ENCODE measurements at places on chromosomes 1 and 21.

- DNase-seq: no peak
Measured at GRCh38 chr1:10880063-10880462, 83.6 kb upstream of the CASZ1 start.

- DNase-seq: no peak
Measured at GRCh38 chr1:161350671-161351070, 17.0 kb downstream of the CFAP126 start.

- no peak for DNase-seq
Measured at GRCh38 chr1:58282623-58283387, 263.7 kb downstream of the OMA1 start.

DNA sequence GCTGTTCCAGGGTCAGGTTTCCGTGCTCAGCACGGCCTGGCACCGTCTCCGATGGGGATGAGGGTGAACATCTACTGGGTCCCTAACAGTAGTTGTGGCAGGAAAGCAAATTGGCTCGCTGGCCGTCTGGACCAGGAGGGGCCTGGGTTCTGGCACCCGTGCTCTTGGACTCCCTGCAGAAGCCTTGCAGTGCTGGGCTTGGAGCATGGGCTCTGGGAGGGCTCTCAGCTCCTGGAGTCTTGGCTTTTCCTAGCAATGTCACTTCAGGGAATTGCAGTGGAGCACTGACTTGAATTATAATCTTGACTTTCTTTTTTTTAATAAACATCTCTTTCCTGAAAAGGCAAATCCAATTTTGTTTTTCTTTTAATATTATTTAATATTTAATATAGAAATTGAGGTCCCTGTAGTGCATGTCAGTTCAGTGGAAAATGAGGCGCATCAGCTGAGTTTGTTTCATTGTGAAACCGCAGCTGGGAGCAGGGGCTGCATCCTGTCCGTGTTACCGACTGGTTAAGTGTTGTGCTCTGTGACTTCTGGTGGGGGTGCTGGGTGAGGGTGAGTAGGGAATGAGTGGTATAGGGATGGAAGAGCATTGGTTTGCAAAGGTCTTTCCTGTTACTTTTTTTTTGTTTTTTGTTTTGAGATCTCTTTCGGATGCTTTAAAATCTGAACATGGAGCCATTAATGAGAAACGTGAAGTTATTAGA lies 64.1 kb downstream of the PEX14 start:
- no peak for DNase-seq

- DNase-seq: no peak
Measured at GRCh38 chr1:110565565-110565964, 40.6 kb downstream of the KCNA2 start.

DNA sequence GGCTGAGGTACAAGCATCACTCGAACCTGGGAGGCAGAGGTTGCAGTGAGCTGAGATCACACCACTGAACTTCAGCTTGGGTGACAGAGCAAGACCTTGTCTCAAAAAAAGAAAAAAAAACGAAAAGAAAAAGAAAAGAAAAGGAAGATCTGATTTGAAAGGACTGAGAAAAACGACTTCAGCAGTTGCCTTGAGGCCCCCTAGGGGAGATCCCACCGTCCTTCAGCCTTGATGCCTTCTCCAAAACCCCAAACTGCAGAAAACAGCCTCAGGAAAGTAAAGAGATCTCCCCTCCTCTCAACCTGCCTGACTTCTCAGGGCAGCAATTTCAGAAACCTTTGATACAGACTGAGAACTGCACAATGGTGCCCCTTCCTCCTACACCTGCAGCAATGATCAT lies 50.9 kb upstream of the BCAR3 start:
- no peak for DNase-seq

GRCh38 chr1:33898881-33899280 lies 35.0 kb downstream of the HMGB4 start:
- no peak for DNase-seq

- no peak for DNase-seq
Measured at GRCh38 chr1:239458144-239458500, 71.8 kb downstream of the CHRM3 start.

DNA sequence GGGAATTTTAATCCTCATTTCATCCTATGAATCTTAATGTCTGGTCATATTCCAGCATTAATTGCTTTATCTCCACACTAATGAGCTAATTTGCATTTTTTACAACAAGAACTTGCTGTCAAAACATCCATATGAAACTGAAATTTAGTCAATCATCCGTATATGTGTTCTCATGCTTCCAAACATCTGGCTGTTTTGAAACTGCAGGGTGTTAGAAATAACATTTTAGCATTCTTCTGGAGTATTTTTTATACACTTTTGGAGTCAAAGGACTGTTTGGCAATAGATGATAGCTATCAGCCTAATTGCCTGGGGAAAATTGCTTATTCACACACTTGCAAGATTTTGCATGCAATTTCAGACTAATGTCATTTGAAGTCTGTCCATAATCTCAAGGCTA lies 1639.3 kb downstream of the KCNT2 start:
- DNase-seq: no peak

DNA sequence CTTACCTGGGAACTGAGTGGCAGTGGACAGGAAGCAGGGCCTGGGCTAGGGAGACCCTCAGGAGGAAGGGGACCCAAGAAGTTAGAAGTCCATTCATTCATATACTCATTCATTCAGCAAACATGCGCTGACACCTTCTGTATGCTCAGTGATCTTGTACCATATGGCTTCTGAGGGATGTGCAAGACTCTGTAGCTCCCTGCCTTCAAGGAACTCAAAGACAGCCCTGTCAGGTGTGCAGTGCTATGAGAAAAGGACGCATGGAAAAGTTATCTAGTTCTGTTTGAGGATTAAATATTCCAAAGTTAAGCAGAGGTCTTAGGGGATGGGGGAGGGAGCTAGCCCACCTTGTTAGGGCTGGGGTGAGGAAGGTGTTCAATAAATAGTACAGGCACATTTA lies 12.5 kb downstream of the DMAP1 start:
- no peak for DNase-seq

DNA sequence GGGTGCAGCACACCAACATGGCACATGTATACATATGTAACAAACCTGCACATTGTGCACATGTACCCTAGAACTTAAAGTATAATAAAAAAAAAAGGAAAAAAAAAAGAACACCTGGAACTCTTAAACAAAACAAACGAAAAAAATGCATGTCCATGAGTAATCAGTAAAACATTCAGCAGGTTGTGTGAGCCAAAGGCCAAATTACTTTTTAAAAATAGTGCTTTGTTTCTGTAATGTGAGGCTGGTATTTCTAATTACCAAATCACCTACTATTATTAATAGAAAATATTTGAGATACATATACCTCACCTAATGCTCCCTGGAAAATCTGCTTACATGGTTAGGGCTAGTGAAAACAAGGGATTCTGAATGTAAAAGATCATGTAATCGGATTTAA lies 294.4 kb upstream of the NR5A2 start:
- DNase-seq: no peak

DNA sequence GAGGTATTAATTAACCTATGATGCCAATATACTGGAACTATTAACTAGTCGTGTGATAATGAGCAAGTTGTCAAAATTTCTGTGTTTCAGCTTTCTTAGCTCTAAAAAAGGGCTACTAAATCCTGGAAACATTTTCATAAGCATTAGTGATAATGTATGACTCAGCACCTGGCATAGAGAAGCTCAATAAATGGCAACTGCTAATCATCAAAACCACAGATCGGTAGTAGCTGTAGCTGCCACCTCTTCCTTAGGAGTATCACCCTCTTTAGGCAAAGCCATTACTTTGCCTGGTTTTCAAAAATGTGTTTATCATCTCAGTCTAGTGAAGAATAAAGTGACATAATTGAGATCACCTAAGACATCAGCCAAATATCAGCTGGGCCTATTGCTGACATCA lies 75.5 kb downstream of the TPR start:
- DNase-seq: no peak
